ENCODE measurements at places on chromosomes 11 and 22.

DNA sequence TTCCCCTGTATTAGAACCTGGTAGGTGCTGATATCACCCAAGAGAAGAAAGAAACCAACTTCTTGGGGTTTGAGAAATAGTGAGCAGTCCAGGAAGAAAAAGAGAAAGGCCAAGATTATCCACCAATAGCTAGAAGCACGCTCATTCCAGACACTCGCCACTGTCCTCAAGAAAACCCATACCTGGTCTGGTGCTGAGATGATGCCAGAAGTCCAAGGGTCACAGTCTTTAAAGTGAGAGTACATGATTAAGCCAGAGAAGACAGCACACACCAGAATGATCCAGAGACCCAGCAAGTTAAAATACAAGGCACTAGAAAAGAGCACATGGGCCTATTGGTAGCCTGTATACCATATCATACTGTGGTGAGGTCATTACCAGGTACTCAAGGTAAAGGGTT, 23.6 kb downstream of the SLC5A12 start:
- DNase-seq: no peak

- no peak for DNase-seq
Observed at GRCh38 chr11:119755356-119756071, 26.5 kb upstream of the NECTIN1 start.

DNA sequence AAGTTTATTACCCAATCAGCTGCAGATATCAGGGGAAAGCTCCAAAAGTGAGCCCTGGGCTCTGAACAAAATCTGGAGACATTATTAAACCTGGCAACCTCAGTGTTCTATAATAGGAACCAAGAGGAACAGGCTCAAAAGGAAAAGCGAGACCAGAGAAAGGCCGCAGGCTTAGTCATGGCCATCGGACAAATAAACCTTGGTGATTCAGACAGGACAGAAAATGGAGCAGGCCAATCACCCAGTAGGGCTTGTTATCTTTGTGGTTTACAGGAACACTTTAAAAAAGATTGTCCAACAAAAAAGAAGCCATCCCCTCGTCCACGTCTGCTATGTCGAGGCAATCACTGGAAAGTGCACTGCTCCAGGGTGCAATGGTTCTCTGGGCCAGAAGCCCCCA, 7.7 kb upstream of the PANX1 start:
- DNase-seq: no peak

- no peak for DNase-seq
Observed at GRCh38 chr11:76062733-76063132, 143.6 kb downstream of the WNT11 start.

DNA sequence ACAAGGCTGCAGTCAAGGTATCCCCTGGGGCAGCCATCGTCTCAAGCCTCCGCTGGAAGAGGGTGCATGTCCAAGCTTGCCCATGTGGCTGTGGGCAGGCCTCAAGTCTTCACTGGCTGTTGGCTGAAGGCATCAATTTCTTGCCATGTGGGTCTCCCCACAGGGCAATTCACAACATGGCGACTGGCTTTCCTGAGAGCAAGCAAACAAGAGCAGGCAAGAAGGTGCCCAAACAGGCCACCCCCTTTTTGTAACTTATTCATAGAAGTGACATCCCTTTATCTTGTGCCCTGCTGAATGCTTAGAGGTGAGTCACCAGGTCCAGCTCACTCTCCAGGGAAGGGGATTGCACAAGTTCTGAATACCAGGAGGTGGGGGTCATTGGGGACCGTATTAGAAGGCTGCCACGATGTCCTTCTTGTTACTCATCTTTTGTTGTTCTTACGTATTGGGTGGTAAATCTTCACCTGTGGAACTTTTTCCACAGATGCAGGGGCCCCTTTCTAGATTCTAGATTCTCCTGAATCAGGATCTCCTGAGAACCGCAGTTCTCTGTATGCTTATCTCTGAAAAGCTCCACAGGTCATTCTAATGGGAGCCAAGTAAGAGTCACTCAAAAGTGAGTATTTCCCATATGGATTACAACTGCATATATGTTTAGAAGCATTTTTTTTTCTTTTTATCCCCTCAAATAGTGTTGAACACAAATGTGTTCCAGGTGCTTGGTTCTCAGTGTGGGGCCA, 44.2 kb upstream of the MICAL2 start:
- peak; percentile 73 for DNase-seq

DNA sequence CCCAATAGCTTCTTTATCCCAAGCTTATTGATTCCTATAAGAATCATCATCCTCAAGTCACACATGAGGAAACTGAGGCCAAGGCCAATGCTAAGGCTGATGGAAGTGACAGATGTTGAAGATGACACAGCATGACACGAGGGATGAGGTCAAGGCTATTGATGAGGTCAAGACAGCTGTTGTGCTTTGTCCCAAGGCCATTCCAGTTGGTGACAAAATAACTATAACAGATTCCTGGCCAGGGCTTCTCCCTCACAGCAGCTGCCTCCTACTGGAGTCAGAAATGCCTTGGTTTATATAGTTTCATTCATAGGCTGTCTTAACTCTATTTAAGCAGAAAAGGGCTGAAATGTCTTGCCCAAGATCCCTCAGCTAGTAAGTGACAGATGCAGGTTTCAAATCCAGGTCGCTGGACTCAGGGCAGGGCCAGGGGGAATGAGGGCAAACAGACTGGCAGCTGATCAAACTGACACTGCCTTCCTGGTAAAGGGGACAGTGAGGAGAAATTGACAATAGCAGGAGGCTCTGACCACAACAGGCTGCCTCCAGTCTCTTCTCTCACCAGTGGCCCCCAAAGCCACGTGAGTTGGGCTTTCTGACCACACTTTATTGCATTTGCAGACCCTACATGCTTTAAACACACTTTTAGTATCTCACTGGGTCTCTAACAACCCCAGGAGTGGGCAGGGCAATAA, 16.5 kb downstream of the MIF start:
- DNase-seq: no peak

DNA sequence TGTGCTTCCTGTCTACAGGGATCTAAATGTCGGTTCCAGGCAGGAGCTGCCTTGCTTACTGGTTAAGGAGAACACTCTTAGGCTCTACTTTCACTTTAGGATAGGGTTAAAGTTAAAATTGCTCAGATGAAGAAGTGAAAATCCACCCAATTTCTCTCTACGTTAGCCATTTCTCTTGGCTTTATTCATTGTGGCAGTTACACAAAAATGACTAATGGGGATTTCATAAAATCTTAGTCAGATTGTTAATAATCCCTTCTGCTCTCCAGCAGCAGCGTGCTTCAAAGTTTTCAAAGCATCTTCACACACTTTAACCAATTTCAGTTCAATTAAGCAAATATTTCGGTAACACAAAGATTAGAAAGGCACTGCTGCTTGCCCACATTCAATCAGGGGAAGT, 58.4 kb upstream of the RCN1 start:
- DNase-seq: no peak

GRCh38 chr11:976431-977160, 50.9 kb downstream of the AP2A2 start:
- no peak for DNase-seq

Measured in T1000 (cell line).